ENCODE measurements at places on chromosomes 12 and 14. TPM values are rescaled to one million over a fixed set of nuclear protein-coding genes. Genes with fewer than 3 reads are reported as not detected.

HCAR2 gene
- total RNA-seq, result not detected

WDHD1 gene
- 7.2 TPM for total RNA-seq

KIF26A gene
- total RNA-seq, result 1.4 TPM

KRT71 gene
- not detected for total RNA-seq

RERGL gene
- not detected for total RNA-seq

EIF2S3B gene
- total RNA-seq, result 6.0 TPM

PPP1R3E gene
- 2.1 TPM for total RNA-seq

All from astrocyte (in vitro differentiated cells and primary cell).